ENCODE measurements at places on chromosomes 4 and X. TPM values are rescaled to one million over a fixed set of nuclear protein-coding genes. Genes with fewer than 3 reads are reported as not detected.

DSPP gene
- not detected for polyA plus RNA-seq

DNA sequence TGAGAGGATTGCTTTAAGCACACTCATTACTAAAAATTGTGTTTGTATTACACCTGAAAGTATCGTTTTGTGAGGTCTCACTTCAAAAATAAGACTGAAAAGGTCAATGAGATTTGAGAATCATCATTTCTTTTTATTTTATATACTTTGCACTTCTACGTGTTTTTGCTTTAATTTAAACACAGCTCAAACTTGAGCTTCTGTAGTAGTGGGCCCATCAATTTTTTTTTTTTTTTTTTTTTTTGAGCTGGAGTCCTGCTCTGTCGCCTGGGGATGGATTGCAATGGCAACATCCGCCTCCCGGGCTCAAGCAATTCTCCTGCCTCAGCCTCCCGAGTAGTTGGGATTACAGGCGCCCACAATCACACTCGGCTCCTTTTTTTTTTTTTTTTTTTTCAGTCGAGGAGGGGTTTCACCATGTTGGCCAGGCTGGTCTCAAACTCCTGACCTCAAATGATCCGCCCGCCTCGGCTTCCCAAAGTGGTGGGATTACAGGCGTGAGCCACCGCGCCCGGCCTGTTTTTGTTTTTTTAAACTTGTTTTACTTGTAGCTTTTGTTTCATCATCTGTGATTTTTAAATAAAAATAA lies 1.5 kb downstream of the GSTCD start:
- DNase-seq = no peak

- DNase-seq = no peak
Observed at GRCh38 chr4:101989551-101989950, 199.0 kb downstream of the BANK1 start.

MAGEA9 gene
- not detected for polyA plus RNA-seq

- no peak for DNase-seq
Observed at GRCh38 chr4:108029016-108029720, 39.5 kb downstream of the HADH start.

SPIN2A gene
- 1.6 TPM for polyA plus RNA-seq
